LNCaP clone FGC (cell line): ENCODE measurements at places on chromosomes 6 and 20.

DNA sequence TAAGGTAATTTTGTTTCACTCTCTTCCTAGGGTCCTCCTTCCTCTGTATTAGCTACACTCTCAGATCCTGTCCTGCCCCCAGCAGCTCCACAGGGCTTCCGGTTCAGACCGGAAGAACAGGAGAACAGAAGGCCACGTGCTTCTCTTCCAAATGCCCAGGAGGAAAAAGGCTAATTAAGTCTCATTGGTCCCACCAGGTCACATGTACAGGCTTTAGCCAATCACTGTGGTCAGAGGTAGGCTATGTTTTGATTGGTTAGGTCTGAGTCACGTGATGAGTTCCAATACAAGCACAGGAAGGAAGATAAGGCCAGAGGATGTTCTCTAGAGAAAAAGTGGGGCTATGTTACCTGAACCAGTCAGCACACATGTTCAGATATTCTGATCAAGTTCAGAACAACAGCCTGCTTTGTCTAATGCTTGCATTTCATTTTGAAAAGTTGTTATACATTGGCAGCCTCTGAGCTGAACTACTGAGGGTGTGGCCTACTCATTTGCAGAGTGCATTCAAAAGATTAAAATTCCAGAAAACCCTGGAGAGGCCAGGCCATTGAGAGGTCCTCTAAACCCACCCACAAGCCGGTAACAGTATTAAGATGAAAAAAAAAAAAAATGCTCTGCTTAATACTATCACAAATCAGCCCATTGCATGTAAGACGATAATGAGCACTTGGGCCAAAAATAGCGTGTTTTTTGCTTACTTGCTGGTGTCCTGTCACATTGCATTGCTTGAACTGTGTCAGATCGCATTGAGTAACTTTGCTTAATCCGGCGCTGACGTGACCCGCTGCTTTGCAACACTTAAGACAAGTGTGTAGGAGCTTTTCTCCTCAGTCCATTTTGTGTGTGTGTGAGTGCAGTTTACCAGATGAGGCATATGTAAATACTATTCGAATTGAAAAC, 170.3 kb downstream of the TSHZ2 start:
- DNase-seq, result no peak

GRCh38 chr6:126890055-126890454, 228.4 kb upstream of the RSPO3 start:
- no peak for DNase-seq

DNA sequence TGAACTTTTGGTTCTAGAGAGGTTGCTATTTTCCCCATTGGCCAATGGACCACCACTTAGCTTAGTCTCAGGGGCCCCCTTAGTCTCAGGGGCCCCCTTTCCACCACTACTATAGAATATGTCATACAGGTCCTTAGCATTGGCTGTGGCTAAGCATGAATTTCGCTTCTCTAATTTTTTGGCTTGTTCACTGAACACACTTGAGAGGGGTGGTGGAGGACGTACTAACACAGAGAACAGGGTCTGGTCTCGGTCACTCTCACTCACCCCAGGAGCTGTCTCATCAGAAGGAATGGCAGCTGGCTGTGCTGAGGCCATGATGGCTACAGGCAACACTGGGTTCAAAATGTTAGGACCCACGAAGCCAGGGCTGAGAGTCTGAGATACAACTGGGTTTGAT, 30.3 kb downstream of the ZNF318 start:
- no peak for DNase-seq

DNA sequence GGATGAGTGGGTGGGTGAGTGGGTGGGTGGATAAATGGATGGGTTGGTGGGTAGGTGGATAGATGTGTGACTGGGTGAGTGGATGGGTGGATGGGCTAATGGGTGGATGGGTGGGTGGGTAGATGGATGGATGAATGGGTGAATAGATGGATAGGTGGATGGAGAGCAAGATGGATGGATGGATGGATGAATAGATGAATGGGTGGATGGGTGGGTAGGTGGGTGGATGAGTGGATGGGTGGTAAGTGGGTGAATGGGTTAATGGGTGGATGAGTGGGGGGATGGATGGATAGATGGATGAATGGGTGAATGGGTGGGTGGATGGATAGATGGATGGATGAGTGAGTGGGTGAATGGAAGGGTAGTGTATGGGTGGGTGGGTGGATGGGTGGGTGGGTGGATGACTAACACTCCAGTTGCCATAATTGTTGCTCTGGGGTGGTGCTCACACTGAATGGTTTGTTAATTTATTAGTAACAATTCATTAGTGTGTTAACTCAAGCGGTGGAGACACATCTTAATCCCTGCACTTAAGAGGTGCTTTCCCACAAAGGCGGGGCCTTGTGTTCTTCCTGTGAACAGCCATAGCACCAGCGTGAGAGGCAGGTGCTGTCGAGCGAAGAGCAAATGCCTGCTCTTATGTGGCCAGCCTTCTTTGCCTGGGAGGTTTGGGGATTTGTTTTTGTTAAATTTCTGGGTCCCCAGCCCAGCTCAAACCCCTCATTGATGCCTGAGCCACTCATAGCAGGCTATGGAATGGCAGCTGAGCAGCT, 4.9 kb upstream of the APCDD1L start:
- no peak for DNase-seq

- no peak for DNase-seq
These were observed 30.9 kb downstream of the RSPH3 start for GRCh38 chr6:158969148-158969547.

- DNase-seq, result no peak
These were observed at the start of gene CLIC1 for GRCh38 chr6:31736021-31736767. Gene CLIC1, minus strand, starts transcription at chr6:31736530. Its CDS starts 230 bp downstream, at chr6:31736300.

- DNase-seq, result no peak
These were observed 128.9 kb upstream of the ZNF184 start for GRCh38 chr6:27601668-27602254.

DNA sequence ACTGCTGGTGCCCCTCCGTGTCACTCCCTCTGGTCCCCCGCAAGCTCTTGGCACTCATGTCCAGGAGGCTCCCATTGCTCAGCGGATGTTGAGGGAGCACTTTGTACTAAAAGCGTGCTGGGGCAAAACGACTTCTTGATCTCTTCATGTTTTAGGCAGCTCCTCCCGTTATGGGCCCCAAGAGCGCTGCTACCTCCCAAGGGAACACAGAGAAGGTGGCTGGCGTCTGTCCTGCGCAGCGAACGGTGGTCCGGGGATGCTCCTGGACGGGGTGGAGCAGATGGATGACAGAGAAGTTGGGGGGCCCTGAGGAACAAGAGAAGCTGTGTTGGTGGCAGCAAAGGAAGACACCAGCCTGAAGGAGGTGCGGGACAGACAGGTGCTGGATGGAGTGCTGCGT, 99.8 kb downstream of the TMEM242 start:
- DNase-seq, result no peak

GRCh38 chr6:95133578-95133977, 443.8 kb upstream of the MANEA start:
- DNase-seq, result no peak

DNA sequence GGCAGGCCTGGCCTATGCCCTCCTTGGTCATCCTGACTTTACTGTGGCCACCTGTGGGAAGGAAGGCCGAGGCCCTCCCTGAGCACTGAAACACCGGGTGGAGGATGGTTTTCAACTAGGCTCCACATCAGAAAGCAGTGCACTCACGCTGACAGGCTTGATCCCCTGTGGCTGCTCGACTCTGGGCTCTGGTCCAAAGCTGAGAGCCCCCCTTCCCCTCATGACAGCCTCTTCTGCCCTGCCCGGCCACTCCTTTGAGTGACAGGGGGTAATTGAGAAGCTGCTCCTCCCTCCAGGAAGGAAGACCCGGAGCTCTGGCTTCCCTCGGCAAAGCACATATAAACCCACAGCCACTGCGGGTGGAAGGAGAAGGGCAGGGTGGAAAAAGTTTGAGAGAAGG, 43.6 kb downstream of the MUC22 start:
- DNase-seq, result no peak

DNA sequence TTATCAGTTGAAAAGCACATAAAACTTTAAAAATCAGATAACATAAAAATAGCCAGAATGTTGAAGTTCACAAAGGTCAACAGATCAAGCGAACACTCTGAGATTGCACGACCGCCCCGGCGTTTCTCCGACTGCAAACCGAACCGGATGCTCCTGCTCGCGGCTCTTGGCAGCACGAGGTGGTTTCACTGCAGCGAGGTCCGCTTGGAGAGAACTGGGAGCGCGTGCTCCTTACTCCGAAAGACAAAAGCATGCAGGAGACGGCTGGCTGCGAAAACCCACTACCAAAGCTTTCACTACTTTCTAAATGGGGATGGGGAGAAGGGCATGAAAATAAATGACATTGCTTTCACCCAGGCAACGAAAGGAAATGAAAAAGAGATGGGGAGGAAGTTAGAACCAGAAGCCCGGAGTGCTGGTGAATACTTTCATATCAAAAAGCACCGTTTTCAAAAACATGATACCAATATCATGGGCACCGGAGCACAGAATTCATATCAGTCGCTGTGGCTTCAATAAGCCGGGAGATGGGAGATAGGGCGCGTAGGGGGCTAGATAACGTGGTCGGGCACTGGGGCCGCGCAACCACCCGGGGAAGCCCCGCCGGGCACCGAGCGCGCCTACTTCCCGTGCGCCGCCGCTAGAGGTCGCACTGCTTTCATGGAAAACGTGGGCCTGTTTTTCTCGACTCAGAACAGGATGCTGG, 8.3 kb upstream of the ANKRD60 start:
- DNase-seq, result peak; percentile 41

- no peak for DNase-seq
These were observed 385.7 kb upstream of the MMS22L start for GRCh38 chr6:97668716-97669115.

DNA sequence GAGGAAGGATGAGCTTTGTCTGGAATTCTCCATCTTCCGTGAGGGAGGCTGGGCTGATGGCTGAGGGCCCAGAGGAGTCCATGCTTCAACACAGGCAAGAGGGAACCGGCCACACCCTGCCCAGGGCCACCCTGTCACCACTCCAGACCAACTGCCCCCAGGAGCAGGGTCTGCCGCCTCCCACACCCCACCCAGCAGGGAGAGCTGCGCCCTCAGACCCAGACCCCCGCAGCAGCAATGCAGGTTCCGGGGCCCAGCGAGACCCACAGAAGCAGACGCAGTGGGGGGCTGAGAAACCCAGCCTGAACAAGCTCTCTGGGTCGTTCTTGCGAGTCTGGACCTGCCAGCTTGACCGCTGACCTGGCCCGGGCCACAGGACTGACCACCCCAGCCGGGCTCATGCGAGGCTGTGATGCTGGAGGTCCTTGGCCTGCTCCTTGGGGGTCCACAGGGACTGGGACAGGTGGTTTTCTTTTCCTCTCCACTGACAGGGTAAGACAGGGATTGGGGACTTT, 25.0 kb downstream of the FRMD1 start:
- DNase-seq, result no peak

GRCh38 chr20:62376112-62377063, 9.3 kb upstream of the LAMA5 start:
- DNase-seq, result no peak
